Ascending aorta (tissue), 2 donors: ENCODE measurements at places on chromosomes 1 and 21. TPM values are rescaled to one million over a fixed set of nuclear protein-coding genes. Genes with fewer than 3 reads are reported as not detected.

- H3K4me3 ChIP-seq: no peak overlapping the region
- no peaks in the 10 kb centered on the region for H3K27me3 ChIP-seq
- no peak for DNase-seq
- no peaks in the 10 kb centered on the region for H3K36me3 ChIP-seq
- no peaks in the 10 kb centered on the region for H3K4me1 ChIP-seq
- no peak overlapping the region for H3K27ac ChIP-seq
These were observed 5.5 kb downstream of the SASS6 start for GRCh38 chr1:100127226-100127625.

DNA sequence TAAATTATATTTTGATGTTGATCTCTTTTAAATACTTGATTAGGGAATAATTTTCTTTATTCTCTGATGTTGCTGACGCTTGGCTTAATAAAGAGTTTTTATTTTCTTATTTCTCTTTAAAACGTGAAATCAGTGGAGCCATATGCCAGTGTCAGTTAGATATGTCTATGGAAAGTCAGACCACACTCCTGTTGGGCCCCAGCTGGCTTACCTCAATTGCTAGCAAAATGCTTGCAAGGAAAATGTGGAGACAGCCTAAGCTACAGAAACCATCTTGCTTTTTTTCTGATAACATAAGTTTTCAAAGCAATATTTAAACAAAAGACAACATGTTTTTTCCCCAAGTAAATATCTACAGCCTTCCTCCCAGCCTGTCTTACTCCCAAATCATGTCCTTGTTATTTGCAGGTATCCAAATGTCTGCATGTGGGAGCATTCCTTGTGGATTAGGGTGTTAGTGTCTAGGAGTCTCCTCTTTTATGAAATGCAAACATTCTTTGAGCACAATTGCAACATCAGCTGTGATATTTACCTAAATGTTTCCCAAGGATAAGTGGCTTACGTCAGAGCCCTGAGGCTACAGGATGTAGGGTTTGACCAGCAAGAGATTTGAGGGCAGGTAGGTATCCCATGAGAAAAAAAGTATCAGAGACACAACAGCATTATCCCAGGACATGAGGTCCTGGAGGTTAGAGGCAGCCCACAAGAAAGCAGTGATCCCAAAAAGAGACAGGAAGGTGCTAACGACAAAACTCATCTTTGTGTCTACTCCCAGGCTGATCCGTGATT lies 117.2 kb upstream of the KCNJ15 start:
- DNase-seq: no peak
- H3K4me3 ChIP-seq: no peak overlapping the region
- no peaks in the 10 kb centered on the region for H3K36me3 ChIP-seq
- no peaks in the 10 kb centered on the region for H3K27me3 ChIP-seq
- H3K4me1 ChIP-seq: peaks cover 2% of the 10 kb centered on the region

DNA sequence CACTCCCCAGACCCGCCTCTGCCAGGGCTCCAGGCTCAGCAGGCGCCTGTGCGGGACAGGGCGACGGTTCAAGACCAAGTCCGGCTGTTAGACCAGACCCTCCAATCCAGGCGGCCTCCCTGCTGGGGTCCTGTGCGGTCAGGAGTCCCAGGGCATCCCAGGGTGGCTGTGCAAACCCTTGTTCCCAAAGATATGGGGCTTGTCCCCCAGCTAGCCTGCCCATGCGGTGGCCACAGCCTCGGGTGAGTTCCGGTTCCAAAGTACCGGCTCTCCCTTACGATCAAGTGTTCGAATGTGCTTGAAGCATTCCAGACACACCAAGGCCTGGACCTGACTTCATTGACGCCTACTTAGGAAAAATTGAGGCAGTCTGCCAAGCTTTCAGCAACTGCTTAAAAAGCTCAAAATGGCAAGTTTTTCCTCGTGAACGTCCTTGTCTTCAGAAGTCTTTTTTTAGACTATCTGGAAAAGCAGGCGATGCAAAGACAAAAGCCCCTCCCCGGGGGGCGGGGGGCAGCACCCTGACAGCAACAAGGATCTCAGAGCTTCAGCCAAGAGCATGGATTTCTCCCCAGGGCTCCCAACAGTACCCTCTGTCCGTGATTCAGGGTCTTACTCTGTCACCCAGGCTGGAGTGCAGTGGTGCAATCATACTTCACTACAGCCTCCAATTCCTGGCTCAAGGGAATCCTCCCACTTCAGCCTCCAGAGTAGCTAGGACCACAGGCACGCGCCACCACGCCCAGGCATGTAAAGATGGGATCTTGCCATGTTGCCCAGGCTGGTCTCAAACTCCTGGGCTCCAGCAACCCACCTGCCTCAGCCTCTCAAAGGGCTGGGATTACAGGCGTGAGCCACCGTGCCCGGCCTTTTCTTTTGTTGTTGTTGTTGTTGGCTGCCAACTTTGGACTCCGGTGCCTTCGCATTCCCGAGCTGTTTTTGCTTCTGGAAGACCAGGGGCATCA lies 2.3 kb downstream of the FAAP20 start:
- peak overlapping the region; percentile 97 for H3K27ac ChIP-seq
- H3K27me3 ChIP-seq: no peaks in the 10 kb centered on the region
- H3K36me3 ChIP-seq: no peaks in the 10 kb centered on the region
- peaks cover 26% of the 10 kb centered on the region for H3K4me1 ChIP-seq
- DNase-seq: no peak

GRCh38 chr1:97906567-97907241 lies 14.1 kb downstream of the DPYD start:
- H3K4me3 ChIP-seq: no peak overlapping the region
- peak; percentile 72 for DNase-seq
- no peaks in the 10 kb centered on the region for H3K27me3 ChIP-seq
- no peaks in the 10 kb centered on the region for H3K4me1 ChIP-seq

DNA sequence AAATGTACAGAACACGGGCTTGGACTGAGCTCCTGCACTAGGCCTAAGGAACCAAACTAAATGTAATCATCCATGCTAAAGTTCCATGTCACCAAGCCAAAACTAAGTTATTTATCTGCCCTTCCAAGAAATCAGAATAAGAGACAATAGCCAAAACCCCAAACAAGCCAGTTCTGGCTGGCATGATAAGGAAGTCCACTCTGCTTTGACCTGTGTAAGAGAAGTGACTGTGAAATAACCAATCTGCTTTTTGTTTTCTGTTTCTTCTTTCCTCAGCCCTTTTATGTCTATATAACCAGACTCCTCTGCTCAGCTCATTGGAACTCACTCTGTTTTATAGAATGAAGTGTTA lies 15.1 kb downstream of the PLPPR5 start:
- H3K27me3 ChIP-seq: no peaks in the 10 kb centered on the region
- no peaks in the 10 kb centered on the region for H3K4me1 ChIP-seq
- no peaks in the 10 kb centered on the region for H3K36me3 ChIP-seq
- H3K27ac ChIP-seq: no peak overlapping the region
- H3K4me3 ChIP-seq: no peak overlapping the region

DNA sequence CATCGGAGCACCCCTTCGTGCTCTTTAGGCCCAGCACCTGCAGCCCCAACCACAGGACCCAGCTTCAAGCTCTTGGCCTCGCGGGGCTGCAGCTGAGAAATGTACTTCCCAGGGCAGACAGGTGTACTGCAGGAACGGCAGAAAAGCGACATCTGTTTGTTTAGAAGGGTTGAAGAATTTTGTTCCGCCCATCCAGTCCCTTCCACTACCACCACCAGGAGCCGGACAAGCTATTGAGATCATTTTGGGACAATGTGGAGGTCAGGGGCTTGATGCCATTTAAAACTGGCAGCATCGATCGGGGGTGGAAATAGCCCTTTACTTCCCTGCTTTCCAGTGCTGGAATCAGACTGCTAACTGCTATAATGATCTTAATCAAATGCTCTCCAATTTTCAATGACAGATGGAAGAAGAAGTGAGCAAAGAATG lies 1.7 kb downstream of the SERTAD4 start:
- peak overlapping the region; percentile 92 for H3K27ac ChIP-seq
- H3K4me3 ChIP-seq: peak overlapping the region; percentile 87

CASP9 gene
- 15.5 TPM for total RNA-seq

- peaks cover 11% of the 10 kb centered on the region for H3K4me1 ChIP-seq
- no peak overlapping the region for H3K4me3 ChIP-seq
- no peaks in the 10 kb centered on the region for H3K27me3 ChIP-seq
- no peak overlapping the region for H3K27ac ChIP-seq
- no peak for DNase-seq
These were observed 4.1 kb downstream of the GPSM2 start for GRCh38 chr1:108880850-108881249.

DNA sequence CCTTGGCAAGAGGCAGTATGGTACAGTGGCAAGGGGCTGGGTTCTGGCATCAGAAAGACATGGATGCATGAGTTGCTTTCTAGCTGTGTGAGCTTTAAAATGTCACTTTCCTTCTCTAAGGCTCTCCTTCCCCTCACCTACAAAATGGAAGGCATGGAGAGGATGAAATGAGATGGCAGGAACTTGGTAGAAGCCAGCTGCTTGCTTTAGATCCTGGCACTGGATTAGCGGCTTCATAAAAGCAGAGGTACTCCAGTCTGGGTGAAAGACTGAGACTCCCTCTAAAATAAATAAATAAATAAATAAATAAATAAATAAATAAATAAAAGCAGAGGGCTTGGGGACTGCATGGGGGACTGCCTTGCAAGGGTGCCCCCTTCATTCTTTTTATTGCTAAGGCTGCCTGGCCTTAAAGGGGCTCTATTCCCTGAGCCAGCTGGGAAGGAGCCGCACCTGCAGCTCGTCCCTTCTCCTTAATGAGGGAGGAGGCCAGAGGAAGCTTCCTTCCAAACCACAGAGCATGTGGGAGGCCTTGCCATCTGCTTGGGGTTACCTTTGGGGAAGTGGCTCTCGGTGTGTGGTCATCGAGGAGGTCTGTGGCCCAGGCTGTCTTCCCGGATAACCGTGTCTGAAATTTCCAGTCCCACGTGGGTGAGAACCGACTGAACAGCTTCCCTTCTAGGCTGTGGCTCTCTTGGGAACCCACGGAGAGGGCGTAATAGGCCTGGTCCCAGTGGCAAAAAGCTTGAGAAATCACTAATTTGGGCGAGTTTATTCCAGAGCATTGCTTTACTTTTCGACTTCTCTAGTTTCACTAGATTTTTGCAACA lies 2.0 kb upstream of the ATP13A2 start:
- H3K27ac ChIP-seq: no peak overlapping the region
- H3K27me3 ChIP-seq: no peaks in the 10 kb centered on the region
- H3K4me1 ChIP-seq: peaks cover 13% of the 10 kb centered on the region
- H3K36me3 ChIP-seq: peaks cover 11% of the 10 kb centered on the region
- peak; percentile 61 for DNase-seq

- no peak overlapping the region for H3K27ac ChIP-seq
- no peaks in the 10 kb centered on the region for H3K36me3 ChIP-seq
- no peak for DNase-seq
- H3K4me3 ChIP-seq: no peak overlapping the region
- H3K27me3 ChIP-seq: peaks cover 13% of the 10 kb centered on the region
These were observed 738 bp downstream of the CELF3 start for GRCh38 chr1:151715726-151716404.

- H3K4me1 ChIP-seq: no peaks in the 10 kb centered on the region
- no peaks in the 10 kb centered on the region for H3K36me3 ChIP-seq
- no peaks in the 10 kb centered on the region for H3K27me3 ChIP-seq
- H3K27ac ChIP-seq: no peak overlapping the region
- H3K4me3 ChIP-seq: no peak overlapping the region
These were observed 475.4 kb upstream of the NR5A2 start for GRCh38 chr1:199551967-199552565.

- H3K4me3 ChIP-seq: no peak overlapping the region
- no peaks in the 10 kb centered on the region for H3K4me1 ChIP-seq
- no peak for DNase-seq
- no peak overlapping the region for H3K27ac ChIP-seq
- no peaks in the 10 kb centered on the region for H3K27me3 ChIP-seq
These were observed 56.7 kb downstream of the ZP4 start for GRCh38 chr1:237834048-237834447.

SLC44A3 gene
- not detected for total RNA-seq

DNA sequence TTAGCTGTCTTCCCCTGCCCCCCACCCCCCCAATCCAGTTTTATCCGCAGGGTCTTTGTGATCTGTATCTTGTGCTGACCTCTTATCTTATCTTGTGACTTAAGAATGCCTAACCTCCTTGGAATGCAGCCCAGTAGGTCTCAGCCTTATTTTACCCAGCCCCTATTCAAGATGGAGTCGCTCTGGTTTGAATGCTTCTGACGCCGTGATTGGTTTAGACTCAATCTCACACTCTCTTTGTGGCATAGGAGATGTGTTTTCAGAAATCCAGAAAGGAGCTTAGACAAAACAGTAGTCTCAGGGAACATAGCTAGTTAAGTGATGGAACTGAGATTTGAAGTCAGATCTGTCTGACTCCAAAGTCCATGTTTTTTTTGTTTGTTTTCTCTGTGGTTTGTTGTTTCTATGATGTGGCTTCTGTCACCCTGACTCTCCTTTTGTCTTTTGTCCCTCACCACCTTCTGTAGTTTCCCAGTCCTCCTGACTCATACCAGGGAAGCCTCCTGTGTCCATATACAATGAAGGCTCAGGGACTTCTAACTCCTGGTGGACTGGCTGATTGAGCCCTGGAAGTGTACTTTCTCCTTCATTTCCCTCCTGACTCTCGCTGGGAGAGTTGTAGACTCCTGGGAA lies 18.1 kb upstream of the USP24 start:
- no peak overlapping the region for H3K27ac ChIP-seq
- H3K27me3 ChIP-seq: no peaks in the 10 kb centered on the region
- H3K4me3 ChIP-seq: no peak overlapping the region
- H3K36me3 ChIP-seq: no peaks in the 10 kb centered on the region
- H3K4me1 ChIP-seq: no peaks in the 10 kb centered on the region

- H3K27me3 ChIP-seq: no peaks in the 10 kb centered on the region
- no peaks in the 10 kb centered on the region for H3K4me1 ChIP-seq
- no peak overlapping the region for H3K27ac ChIP-seq
- no peaks in the 10 kb centered on the region for H3K36me3 ChIP-seq
- no peak for DNase-seq
These were observed 575.9 kb downstream of the USP25 start for GRCh38 chr21:16305686-16306085.

- H3K4me3 ChIP-seq: no peak overlapping the region
- H3K36me3 ChIP-seq: no peaks in the 10 kb centered on the region
- H3K27me3 ChIP-seq: no peaks in the 10 kb centered on the region
- DNase-seq: peak; percentile 87
- peaks cover 5% of the 10 kb centered on the region for H3K4me1 ChIP-seq
These were observed 21.9 kb downstream of the RD3 start for GRCh38 chr1:211469938-211470529.

NEK7 gene
- 43.6 TPM for total RNA-seq

- DNase-seq: no peak
- H3K27me3 ChIP-seq: peaks cover 15% of the 10 kb centered on the region
- H3K36me3 ChIP-seq: no peaks in the 10 kb centered on the region
- peaks cover 11% of the 10 kb centered on the region for H3K4me1 ChIP-seq
These were observed 15.8 kb downstream of the RNF223 start for GRCh38 chr1:1058088-1058905.

DNA sequence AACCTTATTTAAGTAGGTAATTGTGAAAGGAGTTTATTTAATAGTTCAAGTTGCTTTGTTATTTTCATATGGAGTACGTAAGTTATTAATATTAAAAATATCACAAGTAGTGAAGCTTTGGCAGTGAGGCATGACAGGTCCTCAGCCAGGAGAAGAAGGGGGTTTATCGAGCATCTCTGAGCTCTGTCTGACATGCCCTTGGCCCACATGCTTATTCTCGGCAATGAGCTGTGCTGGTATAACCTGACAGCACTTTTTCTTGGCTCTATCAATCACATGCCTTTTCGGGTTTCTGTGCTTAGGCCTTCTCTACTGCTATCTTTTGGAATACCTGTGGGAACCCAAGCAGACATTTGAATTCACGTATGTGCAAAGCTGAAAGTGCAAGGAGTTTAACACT lies 84.8 kb downstream of the OLFM3 start:
- no peak overlapping the region for H3K27ac ChIP-seq
- H3K4me3 ChIP-seq: no peak overlapping the region
- H3K27me3 ChIP-seq: no peaks in the 10 kb centered on the region
- H3K4me1 ChIP-seq: no peaks in the 10 kb centered on the region
- no peak for DNase-seq

- peak; percentile 50 for DNase-seq
- peaks cover 16% of the 10 kb centered on the region for H3K4me1 ChIP-seq
- H3K27ac ChIP-seq: no peak overlapping the region
- no peaks in the 10 kb centered on the region for H3K27me3 ChIP-seq
- no peak overlapping the region for H3K4me3 ChIP-seq
- no peaks in the 10 kb centered on the region for H3K36me3 ChIP-seq
These were observed 8.3 kb downstream of the PPFIA4 start for GRCh38 chr1:203034422-203035110.
